ENCODE measurements at places on chromosomes 11 and 22.

DNA sequence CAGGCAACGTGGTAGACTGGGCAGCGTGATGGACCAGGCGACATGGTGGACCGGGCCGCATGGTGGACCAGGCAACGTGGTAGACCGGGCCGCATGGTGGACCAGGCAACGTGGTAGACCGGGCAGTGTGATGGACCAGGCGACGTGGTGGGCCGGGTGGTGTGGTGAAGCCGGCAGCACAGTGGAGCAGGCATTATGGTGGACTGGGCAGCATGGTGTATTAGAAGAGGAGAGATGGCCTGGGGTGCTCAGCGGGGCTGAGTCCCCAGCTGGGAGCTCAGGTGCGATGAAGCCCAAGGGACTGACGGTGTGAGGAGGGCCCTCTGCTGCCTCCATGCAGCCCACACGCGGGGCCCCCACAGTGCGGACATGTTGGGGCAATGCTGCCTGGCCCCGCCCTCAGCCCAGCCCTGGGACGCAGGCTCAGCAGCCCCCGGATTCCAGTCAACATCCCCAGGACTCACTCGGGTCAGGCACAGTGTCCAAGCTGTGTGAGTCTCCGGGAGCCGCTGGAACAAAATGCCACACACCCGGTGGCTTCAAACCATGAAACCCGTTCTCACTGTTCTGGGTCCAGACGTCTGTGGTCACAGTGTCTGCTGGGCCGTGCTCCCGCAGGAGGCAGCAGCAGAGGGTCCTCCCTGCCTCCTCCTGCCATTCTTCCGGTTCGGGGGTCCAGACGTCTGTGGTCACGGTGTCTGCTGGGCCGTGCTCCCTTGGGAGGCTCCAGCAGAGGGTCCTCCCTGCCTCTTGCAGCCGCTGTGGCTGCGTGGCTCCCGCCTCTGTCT is 1084.9 kb downstream of the BRD1 start:
- DNase-seq: no peak

DNA sequence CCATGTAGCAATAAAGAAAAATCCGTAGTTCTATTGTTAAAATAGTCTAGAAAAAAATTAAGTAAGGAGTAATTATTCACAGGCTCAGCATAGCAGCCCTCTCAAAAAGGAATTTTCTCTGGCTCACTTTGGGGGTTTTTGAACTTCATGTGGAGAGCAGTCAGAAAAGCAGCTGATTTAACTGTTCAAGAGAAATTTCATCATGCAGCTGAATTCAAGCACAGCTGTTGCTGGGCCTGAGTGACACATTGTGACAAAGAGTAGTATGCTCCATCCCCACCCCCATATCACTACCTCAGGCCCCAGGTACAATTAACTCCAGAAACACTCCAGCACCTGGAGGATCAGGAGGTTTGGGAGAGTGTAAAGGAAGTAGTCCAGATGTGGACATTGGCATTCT is 272.1 kb downstream of the FAM76B start:
- DNase-seq: no peak

GRCh38 chr11:128747728-128748148 is 53.9 kb downstream of the FLI1 start:
- DNase-seq: no peak

DNA sequence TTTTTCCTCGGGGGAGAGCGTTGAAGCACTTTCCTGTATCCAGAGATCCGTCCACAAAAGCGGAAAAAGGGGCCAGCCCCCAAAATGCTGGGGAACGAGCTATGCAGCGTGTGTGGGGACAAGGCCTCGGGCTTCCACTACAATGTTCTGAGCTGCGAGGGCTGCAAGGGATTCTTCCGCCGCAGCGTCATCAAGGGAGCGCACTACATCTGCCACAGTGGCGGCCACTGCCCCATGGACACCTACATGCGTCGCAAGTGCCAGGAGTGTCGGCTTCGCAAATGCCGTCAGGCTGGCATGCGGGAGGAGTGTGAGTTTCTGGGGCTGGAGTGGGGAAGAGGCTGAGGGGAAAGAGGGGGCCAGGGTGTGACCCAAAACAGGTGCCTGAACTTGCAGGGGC is 2.6 kb downstream of the NR1H3 start:
- DNase-seq: no peak

DNA sequence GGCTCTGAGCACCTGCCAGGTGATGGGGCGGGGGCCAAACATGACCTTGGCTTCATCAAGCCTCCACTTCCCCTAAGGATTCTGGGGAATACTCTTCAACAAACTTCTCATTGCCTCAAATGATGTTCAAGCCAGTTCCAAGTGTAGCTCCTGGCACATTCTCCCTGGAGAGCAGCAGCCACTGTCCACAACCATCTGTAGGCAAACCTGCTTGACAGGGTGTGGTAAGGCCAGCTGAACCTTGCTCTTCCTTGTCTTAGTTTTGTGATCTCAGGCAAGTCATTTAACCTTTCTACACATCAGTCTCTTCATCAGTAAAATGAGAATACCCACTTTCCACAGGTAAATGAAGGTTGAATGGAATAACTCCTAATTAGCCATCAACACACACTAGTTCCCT is 323.3 kb downstream of the TENM4 start:
- no peak for DNase-seq

DNA sequence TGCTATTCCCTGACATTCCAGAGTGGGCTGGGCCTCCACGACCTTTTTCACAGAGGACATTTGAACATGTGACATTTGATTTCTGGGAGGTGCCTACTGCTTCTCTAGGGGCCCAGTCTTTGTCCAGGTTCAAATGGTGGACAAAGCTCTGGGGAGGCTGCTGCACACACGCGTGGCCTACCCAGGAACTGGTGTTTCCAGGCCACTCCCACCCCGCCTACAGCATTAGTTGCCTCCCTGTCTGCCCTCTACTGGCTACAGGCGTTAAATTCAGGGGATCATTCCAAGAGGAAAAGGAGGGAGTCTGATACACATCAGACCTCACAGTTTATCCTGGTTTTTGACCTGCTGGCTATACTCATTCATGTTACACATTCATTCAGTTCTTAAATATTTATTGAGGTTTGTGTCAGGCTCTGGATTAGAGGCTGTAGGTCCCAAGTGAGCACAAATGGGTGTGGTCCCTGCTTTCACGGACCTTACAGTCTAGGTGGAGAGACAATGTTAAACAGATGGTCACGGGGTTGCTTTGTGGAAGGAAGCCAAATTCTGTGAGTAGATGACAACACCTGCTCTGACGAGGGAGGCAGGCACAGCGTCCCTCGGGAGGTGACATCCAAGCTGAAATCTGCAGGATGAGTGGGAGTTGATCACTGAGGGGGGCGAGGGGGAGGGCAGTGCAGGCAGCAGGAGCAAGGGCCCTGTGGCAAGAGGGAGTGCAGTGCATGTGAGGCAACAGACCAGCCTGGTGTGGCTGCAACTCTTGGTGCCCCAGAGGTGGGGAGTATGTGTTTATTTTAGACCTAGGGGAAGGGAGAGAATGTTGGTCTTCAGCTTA is 11.8 kb downstream of the TUB start:
- peak; percentile 67 for DNase-seq

DNA sequence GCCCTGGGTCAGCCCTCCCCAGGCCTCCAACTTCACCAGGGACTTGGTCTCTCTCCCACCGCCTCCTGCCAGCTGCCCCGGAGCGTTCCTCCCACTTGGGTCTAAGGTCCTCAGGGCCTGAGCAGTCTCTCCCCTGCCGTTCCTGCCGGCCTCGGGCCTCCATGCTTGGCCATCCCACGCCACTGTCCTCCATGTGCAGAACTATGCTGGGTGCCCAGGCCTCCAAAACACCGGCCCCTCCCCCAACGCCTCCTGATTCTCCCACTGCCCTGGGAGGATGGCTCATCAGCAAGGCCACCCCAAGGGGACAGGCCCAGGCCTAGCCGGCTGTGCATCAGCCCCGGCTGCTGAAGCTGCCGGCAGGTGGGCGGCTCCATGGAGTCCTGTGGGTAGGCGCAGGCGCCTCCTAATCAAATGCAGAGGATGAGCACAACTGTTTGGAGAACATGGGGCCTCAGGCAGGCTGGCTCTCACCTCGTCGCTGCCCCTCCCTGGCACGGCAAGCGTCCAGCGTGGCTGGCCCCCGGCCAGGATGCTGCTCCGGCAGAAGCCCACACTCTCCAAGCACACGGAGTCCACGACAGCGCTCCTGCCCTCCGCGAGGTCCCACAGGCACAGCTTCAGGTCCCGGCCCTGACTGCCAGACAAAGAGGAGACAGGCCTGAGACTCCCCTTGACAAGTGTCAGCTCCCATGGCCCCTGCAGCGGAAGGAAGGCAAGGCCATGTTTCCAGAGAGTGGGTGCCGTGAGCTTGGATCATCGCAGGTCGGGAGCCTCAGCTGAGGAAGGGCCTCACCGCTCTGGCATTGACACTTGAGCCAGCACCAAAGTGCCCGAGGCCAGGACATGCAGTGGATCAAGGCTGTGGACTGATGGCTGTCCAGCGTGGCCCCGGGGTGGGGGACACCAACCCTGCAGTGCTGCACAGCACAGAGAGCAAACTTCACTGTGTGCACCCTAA is 42.6 kb downstream of the GNB1L start:
- no peak for DNase-seq

DNA sequence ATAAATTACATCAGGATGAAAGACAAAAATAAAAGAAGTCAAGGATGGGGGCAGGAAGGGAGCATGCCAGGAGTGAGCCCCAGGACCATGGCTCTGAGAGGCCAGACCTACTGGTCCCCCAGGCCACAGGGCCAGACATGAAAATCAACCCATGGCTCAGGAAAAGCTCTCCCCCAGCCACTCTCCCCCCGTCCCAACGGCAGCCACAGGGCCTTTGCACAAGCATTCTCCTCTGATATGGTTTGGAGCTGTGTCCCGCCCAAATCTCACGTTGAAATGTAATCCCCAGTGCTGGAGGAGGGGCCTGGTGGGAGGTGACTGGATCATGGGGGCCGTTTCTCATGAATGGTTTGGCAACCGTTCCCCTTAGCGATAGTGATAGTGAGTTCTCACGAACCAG is 80.8 kb upstream of the ANO1 start:
- DNase-seq: no peak

DNA sequence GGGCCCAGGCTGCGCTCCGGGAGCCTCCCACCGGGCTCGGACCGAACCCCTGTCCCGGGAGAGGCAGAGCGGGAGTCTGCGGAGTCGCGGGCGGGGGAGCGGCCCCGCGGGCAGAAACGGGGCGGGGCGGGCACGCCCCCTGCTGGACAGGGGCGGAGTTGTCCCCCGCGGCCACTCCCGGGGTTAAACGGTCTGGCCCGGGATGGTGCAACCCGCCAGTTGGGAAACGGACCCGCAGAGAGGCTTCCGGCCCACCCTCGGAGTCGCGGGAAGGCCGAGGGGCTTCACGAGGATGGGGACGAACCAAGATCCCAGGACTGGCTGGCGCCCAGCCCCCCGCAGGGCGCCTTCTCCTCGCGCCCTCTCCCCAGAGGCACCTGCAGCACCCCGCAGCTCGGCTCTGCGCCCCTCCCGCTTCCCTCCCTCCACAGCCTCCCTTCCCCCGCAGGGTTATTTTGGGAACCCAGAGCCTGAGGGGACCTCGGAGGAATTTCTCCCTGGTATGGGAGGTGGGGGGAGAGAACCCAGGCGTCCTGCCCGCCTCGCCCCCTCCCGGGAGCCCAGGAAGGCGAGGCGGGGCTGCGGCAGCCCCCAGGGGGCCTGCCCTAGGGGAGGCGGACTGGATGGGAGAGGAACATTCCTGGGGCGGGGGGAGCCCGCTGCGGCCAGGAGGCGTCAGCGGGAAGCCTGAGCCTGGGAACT is 902 bp downstream of the RASGRP2 start:
- DNase-seq: peak; percentile 78

DNA sequence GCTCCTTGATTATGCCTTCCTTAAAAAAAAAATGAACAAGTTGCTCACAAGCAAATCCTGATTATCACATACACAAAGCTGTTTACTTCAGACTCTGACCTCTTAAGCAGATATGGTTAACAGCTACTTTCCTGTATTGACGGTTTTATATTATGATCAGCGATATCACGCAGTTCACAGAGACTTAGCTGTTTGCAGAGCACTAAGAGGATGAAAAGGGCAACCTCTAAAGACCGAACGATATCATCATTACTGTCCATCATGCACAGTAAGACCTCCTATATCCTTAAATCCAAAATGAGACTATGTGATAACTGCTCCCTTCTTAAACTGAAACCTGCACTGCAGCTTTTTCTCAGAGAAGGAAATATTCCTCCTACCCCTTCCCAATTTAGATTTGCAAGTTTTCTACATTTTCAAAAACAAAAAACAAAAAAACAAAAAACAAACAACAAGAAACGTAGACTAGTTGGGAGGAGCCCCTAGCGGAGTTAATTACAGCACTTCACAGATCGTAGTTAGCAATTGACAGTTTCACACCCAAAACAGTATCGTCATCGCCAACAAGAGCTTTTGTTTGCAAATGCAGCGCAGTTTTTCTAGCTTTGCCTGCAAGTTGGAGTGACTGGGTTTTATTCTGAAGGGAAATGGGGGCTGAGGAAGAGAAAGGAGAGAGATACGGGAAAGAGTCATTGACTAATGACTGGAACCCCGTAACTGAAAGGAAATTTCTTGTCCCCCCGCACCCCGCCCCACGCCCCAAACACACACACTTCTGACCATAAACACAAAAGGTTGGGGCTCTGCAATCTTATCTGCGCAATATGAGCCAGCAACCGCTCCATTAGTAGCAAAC is 1.2 kb downstream of the DDX6 start:
- no peak for DNase-seq

DNA sequence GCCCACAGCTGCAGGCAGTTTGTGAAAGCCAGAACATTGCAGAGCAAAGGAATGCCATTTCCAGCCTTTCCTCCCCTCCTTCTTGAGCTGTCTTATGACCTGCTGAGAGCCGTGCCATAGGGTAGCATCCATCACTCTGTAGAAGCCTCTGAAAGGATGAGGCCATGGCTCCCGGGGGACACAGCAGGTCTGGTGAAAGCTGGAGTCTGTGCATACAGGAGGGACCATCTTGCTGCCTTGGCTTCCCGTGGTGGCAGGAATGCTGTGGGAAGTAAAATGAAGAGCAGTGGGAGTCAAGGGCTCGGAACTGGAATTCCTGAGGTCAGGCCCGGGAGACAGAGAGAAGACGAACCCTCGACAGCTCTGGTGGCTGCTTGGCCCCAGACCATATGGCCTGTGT is 30.9 kb downstream of the ANO1 start:
- no peak for DNase-seq

- peak; percentile 13 for DNase-seq
Observed at GRCh38 chr11:64726867-64727530, 4.0 kb upstream of the NRXN2 start.

- no peak for DNase-seq
Observed at GRCh38 chr11:101786916-101787315, 127.9 kb upstream of the CEP126 start.

DNA sequence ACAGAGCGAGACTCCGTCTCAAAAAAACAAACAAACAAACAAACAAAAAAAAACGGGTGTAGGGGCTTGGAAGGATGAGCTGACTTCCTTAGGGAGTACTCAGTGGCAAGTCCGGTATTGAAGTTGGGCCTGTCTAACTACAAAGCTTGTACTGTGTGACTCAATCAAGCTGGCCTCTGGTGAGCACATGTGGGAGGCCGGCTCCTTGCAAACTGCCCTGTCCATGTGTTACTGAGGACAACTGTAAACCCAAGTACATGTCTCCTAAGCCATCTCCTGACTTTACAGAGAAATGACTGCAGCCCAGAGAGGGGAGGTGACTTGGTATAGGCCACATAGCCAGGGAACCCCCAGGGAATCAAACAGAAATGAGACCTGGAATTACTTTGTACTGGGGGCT is 11.6 kb downstream of the RIBC2 start:
- DNase-seq: no peak

Measured in ovary (tissue), 10 donors.